ENCODE measurements at places on chromosomes 6 and 20.

DNA sequence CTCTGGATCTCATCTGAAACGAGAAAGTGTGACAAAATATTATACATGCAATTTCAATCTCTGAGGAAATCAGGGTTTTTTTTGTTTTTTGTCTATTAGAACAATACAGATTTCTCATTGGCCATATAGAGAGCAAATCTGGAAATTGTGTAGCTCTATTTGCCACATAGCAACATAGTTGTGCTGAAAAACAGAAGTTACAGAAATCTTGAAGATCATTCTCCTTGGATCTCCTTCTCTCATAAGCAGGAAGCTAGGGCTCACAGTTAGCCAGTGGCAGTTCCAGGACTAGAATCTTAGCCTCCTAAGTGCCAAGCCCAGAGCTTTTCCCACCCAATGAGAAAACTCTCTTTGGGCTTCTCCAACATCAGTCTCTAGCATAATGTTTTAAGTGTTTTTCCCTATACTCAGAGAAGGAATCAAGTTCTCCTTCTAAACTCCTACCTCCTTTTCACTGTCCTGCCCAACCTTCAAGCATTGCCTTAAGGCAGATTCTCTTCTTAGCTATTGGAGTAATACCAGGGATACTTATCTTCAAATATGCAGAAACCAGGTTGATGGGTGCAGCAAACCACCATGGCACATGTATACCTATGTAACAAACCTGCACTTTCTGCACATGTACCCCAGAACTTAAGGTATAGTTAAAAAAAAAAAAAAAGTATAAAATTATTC, 211.6 kb downstream of the ALDH8A1 start:
- DNase-seq = no peak

- DNase-seq = no peak
Measured at GRCh38 chr6:24194978-24195700, 69.1 kb downstream of the NRSN1 start.

- DNase-seq = no peak
Measured at GRCh38 chr6:114315831-114316595, 26.8 kb downstream of the HS3ST5 start.

DNA sequence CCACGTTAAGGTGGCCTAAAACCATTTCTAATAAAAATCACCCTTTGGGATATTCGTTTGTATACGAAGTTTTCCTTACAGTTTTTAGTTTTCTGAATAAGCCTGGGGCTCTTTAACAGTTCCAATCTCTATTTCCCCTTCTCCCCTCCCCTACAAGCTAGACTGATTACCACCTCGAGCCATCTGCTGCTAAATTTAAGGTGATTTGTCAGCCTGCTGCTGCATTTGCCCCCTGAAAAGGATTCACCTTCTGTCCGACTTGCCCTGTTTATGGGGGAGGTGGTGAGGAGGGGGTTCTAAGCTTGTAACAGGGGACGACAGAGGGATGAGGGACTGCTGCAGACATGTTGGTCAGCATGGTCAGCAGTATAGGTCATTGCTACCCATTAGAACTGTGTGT, 146.3 kb downstream of the JARID2 start:
- DNase-seq = no peak

DNA sequence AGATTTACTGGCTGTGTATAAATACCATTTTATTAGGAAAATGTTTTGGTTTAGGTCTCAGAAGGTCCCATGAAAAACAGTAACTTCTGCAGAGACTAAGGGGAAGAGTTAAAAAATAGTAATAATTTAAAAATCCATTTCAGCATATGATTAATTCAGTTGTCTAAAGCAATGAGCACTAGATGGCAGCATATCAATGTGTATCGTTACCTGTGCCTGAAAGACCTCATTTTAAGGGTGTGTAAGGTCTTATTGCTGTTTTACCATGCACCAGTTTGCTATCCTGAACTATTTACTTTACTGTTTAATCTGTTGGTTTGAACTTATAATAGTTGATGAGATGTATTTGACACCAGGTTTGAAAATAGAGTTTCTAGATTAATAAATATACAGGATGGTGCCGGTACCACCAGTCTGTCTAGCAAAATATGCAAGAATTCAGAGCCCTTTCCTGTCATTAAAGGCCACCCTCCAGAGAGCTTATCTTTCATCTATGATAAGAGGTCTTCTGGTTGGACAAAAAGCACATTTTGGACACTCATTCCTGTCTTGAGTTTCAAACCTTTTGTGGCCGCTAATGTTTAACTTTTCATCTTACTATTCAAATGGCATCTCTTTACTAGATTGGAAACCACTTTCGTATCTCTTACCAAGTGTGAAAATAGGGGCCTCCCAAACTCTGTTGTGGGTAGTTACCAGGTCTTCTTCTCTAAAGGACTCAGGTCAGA, 8.9 kb upstream of the AHI1 start:
- DNase-seq = peak; percentile 31

DNA sequence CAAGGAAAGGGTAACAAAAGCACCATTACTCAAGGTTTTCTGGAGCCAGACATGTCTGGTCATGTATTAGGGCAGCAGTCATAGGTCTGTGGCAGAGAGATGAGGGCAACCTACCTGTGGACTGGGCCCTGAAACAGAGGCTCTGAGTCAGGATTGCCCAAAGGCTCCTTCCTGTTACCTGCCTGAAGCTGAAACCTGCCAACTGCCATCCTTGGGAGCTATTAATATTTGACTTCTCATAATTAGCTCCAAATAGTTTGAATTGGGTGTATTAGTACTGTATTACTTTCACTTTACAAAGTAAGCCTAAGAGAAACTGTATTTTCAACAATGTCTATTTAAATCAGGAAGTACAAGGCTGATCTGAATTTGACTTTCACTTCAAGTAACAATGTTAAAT, 72.0 kb upstream of the TBX18 start:
- DNase-seq = no peak

DNA sequence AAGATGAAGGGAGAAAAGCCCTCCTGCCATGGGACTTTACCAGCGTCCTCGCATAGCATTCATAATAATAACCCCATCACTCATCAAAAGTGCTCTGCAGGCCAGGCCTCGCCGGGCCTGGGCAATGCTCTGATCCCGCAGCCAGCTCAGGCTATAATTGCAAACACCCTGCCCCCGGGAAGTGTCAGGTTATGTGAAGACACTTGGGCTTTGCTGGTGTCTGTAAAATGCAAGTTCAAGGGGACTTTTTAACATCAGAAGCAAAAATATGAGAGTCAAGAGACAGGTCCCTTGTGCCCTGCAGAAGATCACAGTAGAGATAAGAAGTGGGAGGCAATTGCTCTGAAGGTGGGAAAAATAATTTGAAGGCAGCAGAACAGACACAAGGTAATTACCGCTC, 381.0 kb downstream of the MAFB start:
- DNase-seq = no peak

DNA sequence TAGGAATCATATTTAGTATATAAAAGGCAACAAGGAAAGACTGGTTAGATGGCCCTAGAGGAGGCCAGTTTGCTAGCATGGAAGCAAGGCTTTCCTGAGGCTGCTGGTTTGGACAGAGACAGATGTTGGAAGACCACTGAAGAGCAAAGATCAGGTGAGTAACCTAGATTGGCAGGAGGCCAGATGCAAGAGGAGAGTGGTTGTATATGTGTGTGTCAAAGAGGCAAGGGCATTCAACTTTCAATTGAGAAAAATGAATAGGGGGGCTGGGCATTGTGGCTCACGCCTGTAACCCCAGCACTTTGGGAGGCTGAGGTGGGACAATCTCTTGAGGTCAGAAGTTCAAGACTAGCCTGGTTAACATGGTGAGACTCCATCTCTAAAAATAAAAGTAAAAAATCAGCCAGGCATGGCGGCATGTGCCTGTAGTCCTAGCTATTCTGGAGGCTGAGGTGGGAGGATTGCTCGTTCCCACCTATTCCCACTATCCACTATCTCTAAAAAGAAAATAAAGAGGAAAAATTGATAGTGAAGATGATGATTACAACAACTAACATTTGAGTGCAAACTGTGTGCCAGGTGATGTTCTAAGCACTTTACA, 79.8 kb downstream of the PRDM1 start:
- no peak for DNase-seq

GRCh38 chr20:40443753-40444152, 245.3 kb downstream of the MAFB start:
- no peak for DNase-seq

DNA sequence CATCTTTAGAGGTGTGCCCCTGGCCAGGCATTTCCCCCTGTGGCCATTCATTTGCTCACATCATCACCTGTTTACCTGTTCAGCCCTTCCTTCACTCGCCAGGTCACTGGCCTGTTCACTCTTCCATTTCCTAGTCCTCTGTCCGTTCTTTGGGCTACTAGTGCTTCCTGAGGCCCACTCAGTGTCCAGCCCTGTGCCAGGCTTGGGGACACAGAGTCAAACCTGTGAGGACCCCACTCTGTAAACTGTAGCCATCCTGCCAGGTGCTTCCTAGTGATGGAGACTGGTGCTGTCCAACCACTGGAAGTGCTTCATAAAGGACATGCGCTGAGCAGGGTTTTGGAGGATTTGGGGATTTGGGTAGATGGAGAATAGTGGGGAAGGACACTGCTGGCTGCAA, 3.5 kb downstream of the DLGAP4 start:
- DNase-seq = no peak

- DNase-seq = no peak
Measured at GRCh38 chr6:111242452-111242851, 155.1 kb downstream of the SLC16A10 start.

DNA sequence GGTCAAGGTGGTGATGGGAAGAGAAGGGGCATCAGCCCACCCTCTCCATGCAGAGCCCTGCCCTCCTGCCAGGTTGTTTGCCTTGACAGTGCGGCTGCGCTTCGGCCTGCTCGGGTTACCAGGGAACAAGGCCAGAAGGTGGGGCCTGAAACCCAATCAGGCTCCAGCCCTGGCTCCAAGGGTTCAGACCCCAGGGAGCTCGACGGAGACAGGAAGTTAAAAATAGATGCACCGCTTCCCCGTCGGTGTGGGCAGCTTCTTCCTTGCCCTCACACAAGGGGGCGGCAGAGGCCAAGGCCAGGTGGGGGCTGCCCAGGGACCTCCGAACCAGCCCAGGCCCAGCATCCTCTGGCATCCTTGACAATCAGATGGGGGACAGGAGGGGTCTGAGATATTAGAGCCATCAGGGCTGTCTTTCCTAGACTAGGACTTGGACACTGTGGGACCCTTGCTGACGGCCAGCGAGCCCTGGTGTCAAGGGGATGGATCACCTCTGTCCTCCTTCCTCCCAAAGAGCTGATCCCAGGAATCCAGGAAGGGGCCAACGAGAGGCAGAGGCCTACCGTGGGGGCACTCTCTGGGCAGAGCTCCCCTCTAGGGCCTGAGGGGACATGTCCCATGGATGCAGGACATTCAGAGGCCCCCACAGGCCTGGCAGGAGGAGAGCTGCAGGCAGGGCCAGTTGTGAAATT, 65.2 kb downstream of the RIPOR3 start:
- DNase-seq = peak; percentile 29

- DNase-seq = peak; percentile 96
Measured at GRCh38 chr6:157187182-157188083, 135.9 kb downstream of the TMEM242 start.

DNA sequence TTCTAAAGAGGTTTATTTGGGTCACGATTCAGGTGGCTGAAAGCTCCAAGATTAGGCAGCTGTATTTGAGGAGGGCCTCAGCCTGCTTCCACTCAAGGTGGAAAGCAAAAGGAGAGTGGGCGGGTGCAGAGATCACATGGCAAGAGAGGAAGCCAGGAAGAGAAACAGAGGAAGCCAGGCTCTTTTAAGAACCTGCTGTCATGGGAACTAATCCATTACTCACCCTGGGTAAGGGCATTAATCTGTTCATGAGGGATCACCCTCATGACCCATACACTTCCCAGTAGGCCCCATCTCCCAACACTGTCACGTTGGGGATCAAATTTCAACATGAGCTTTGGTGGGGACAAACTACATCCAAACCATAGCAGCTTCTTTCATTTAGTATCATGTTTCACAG, 53.9 kb downstream of the DHX35 start:
- DNase-seq = no peak

DNA sequence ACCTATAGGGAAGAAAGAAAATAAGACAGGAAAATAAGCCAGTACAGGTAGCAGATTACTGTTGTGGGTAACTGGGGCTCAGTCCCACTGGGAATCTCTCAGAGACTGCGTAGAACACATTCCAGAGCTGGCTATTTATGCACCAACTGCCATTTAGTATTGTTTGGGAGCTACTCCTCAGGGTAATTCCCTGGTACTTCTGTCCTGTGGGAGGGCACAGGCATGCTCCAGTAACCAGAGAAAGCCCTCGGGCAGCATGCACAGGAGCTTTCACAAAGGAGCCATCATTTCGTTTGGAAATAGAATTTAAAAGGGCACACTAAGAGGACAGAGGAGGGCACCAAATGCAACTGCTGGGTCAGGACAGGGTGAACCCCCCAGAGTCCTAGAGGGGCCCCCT, 148.0 kb upstream of the LRFN2 start:
- DNase-seq = no peak

- DNase-seq = no peak
Measured at GRCh38 chr6:46513533-46513932, 22.3 kb upstream of the RCAN2 start.

DNA sequence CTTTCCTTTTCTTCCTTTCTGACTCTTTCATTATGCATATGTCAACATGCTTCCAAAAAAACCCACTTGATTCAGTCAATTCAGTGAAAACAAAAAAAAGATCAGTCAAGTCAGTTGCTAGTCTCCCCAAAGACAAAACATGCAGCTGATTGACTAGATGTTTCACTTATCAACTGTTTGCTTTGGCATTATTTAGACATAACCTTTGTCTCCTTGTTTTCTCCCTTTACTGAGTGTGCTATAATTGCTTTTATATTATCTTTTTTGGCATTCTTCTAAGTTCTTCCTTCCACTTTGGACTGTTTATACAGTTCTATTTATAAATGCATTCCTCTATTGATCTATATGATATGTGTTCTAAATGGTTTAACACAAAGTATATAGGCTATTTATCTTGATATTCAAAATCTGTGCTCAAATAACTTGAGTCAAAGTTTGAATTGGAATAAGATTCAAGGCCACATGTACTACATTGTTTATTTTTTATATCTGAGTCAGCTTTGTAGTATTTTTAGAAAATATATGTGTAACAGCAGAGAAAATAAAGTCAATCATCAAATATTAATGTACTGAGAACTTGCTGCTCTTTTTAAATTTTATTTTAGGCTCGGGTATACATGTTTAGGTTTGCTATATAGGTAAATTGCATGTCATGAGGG, 260.5 kb downstream of the CENPW start:
- DNase-seq = no peak

- DNase-seq = peak; percentile 1
Measured at GRCh38 chr6:12233693-12234571, 56.2 kb upstream of the EDN1 start.

GRCh38 chr6:101683884-101684283, 290.4 kb downstream of the GRIK2 start:
- no peak for DNase-seq

- no peak for DNase-seq
Measured at GRCh38 chr6:65280060-65280459, 427.0 kb downstream of the EYS start.
